Activated T-helper 1 cell treated with anti-CD3 and anti-CD28 coated beads, Interleukin-2, amount 50 U/mL, for 16 hours (primary cell): ENCODE measurements at places on chromosomes 2 and 18.

GRCh38 chr2:70639841-70640436, 86.3 kb upstream of the TGFA start:
- no peak for DNase-seq

DNA sequence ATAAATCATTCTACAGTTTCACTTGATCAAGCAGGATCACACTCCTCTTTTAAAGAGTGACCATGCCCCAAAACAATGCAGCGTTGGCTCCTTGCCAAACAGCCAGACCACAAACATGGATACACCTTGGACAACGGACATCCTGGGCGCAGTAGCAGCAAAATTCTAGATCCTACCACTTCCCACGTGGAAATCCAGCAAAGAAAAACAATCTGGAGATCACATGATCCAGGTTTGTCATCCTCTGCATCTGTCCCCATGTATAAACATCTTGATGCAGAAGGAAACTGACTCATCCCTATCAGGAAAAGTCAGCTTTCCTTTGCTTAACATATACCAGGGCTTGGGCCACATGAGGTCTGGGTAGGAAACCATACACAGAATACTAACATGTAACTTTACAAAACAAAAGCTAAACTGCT, 53.1 kb downstream of the ZNF521 start:
- no peak for DNase-seq

DNA sequence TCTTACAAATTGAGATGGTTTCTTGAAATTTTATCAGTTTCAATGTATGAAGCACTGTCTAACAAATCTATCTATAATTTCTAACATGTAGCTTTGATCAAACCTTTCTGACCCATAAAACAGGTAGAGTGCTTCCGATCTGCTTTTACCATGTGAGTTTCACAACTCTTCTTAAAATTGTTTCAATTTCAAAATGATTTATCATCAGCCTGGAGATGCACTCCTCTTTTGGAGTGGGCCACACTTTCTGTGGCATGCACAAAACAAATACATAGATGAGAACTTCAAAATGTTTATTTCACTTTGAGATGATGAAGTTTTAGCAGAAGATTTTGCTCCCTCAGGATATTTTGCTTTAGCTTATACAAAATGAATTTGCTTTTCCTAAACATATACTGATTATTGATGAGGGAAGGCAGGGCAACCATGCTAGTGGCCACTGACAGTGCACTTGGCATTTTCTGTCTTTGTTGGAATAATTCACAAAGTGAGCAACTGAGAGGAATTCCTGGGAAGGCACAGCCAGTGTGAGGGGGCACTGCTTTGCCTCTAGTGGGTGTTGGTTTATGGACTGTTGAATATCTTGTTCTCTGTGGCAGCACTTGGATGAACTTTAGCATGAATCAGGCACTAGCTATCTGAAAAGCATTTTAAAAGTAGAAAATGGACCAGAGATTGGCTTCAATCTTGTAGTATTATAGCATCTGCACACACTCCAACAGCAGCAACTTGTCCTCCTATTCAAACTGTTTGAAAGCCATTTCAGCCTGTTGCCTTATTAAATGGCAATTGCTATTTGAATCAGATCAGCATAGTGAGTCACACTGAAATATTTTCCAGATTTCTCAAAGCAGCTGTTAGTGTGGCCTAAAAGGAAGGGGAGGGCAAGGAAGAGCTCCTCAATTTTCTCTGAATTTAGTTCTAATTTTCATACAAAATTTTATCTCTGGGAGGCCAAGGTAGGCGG, 193.2 kb downstream of the CCDC85A start:
- no peak for DNase-seq

DNA sequence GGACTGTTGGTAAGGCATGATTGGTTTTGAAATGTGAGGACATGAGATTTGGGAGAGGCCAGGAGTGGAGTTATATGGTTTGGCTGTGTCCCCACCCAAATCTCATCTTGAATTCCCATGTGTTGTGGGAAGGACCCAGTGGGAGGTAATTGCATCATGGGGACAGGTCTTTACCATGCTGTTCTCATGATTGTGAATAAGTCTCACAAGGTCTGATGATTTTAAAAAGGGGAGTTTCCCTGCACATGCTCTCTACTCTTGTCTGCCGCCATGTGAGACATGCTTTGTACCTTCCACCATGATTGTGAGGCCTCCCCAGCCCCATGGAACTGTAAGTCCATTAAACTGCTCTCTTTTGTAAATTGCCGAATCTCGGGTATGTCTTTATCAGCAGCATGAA, 5.4 kb downstream of the CMPK2 start:
- DNase-seq = no peak

GRCh38 chr2:43758739-43759138, 15.1 kb upstream of the DYNC2LI1 start:
- no peak for DNase-seq

DNA sequence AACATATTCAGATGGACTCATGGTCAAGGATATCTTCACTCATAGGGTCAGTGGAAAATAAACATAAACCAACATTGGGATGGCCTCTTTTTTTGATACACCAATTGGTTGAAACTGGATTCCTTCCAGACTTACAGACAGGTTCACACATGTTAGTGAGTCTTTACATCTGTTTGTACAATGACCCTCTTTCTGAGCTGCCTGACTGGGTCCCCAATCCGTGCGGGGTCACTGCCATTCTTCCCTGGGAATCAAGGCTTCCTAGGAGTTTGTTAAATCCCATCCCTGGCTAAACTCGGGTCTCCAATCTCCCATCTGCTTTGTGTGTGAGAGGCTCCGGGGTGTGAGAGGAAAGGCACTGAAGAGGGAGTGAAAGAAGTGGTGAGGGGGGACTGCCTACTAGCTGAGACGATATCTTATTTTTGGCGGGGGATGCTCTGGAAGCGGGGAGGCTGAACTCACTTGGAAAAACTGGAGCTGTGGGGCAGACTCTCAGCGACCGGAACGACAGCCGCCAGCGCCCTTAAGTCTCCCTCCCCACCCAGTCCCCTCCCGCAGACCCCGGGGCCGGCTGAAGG, 487 bp downstream of the STARD6 start:
- no peak for DNase-seq

DNA sequence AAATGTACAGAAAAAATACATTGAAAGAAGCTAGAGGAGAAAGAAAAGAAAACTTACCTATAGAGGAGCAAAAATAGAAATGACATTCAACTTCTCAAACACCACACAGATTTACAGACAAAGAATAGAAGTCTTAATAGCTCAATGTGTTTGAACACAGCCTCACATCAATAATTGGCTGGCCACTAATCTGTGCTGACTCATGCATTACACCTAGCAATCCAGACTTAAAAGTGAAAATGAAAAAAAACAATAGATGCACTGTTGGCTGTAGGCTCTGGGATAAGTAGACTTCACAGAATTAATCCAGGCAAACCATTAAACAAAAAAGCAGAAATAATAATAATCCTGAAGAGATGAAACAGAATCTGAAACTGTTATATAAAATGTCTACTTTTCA, 961.3 kb upstream of the CELF4 start:
- no peak for DNase-seq

- no peak for DNase-seq
Measured at GRCh38 chr2:74548285-74548899, 5.3 kb downstream of the LOXL3 start.

DNA sequence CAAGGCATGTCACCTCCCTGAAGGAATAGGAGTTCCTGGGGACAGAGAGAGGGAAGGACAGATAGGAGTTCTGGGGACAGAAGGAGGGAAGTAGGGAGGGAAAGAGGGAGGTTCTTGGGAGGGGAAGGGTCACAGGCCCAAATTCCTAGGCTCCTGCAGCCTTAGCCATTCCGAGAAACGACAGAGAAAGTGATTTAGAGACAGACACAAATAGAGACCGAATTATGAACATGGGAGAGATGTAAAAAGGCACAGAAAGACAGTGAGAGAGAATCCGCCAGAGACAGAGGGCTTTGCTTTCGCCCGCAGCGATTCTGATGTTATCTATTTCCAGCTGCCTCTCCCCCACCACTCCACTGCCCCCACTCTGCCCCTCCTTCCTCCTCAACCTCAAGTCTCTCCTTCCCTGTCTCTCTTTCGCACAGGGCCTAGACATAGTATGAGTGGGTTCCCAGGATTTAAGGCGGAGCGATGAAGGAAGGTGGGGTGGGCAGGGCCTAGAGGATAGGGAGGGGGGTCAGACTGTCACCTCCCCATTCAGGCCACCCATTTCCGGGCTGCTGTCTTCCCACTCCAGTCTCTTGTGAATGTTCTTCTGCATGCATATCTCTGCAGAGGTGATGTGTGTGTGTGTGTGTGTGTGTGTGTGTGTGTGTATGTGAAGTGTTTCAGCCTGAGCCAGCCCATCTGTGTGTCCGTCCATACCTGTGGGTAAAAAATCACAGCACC, 3.3 kb upstream of the WNT6 start:
- no peak for DNase-seq

DNA sequence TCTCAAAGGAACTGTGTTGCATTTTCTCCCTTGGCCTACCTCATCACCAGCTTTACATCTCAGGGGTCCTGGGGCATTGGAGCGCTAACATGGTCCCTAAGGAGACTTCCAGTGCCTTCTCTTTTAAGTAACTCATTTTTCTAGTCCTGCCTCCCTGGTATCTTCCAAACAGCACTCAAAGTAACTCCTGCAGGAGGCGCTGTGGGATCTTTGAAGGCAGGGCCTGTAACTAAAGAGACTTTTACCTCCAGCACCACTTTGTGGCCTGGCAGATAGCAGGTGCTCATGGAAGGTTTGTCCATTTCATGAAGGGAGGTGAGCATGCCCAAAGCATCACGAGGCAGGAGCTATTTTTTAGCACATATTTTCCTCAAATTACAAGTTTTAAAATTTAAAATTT, 411.0 kb upstream of the GYPC start:
- DNase-seq = no peak

GRCh38 chr2:129681788-129682187, 297.7 kb upstream of the RAB6C start:
- DNase-seq = no peak

DNA sequence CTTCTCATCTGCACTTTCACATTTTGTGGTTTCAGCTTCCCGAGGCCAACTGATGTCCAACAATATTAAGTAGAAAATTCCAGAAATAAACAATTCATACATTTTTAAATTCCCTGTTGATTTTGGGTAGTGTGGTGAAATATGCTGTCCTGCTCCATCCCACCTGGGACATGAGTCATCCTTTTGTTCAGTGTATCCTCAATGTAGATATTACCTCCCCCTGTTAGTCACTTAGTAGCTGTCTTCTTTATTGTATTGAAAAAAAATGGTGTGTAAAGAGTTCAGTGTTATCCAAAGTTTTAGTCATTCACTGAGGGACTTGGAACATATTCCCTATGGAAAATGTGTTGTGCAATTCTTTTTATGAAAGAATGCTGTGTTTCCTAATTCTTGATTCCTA, 348.1 kb downstream of the SOCS6 start:
- DNase-seq = no peak

DNA sequence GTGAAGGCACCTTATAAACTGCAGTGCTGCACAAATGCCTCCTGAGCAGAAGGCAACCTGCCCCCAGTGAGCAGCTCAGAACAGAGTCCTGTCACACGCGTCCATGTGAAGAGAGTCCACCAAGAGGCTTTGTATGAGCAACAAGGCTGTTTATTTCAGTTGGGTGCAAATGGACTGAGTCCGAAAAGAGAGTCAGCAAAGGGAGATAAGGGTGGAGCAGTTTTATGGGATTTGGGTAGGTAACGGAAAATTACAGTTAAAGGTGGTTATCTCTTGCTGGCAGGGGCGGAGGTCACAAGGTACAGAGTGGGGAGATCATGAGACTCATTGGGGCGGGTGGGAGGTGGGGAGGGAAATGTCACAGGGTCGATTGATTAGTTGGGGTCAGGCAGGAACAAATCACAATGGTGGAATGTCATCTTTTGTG, 53.4 kb upstream of the RALBP1 start:
- no peak for DNase-seq

DNA sequence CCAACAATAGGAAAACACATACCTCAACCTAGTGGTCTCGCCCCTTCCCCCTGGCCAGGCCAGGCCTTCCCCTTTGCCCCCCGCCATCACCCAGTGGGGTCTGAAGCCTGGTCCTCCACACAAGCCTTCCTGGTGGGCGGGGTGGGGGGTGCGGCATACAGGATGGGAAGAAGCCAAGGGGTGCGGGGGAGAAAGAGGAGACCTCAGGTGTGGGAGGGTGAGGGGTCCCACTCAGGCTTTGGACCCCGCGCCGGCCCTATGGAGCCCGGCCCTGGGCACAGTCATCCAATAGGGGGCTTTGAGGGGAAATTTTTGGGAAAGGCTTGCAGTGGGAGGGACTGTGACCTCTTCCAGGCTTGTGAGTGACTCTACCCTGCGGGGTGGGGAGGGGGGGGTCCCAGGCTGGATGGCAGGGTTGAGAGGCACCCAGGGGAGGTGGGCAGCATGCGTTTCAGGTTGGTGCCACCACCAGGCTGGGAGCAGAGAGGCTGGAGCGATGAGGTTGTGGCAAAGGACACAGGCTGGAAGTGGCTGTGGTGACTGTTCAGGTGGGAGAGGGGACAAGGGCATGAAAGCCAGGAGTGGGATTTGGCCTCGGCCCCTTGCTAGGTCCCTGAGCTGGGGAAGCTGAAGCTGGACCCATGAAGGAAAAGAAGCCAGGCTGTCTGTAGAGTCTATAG, 1.3 kb downstream of the SLC66A3 start:
- DNase-seq = no peak

DNA sequence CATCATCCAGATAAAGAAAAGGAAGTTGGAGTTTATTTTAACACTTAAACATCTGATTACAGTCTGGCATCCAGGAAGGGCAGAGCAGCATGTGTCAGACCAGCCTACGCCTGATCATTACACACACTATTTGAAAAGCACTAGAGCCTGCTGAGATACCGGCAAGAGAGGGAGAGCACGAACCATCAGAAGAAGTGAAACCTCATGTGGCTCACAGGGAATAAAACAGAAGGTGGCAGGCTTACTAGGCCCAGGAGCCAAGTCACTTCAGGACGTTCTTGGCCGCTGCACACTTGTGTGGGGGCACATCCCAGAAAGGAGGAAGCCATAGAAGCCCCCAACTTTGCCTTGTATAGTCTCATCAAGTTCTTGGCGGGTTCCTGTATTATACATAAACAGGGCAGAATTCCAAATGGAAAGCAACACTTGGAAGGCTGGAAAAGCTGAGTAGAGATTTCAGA, 105.5 kb downstream of the UGGT1 start:
- no peak for DNase-seq

- DNase-seq = no peak
Measured at GRCh38 chr2:233117811-233118647, 57.9 kb downstream of the INPP5D start.

- no peak for DNase-seq
Measured at GRCh38 chr2:231356466-231356844, 39.1 kb upstream of the B3GNT7 start.

GRCh38 chr18:55751476-55751875, 163.5 kb upstream of the TCF4 start:
- no peak for DNase-seq

- no peak for DNase-seq
Measured at GRCh38 chr2:132725148-132725547, 55.1 kb upstream of the LYPD1 start.

- DNase-seq = no peak
Measured at GRCh38 chr18:78271790-78272189, 707.8 kb upstream of the SALL3 start.

DNA sequence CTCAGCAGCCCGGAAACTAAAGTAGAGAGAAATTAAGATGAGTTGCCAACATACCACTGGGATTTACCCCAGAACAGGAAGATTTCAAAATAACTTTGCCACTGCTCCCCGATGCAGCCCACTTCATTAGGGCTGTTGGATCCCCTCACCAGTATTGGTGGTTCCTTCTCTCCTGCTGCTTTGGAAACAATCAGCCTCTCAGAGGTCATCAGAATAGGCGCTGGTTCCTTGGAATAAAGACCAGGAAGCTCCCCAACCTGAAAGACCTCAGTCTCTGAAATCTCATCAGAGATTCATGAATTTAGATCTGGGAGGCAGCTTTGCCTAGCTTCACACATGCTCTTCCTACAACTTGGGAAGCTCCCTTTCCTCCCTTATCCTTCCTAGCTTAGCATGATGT, 332.4 kb downstream of the STK39 start:
- no peak for DNase-seq
